Neural crest cell (in vitro differentiated cells): ENCODE measurements at places on chromosomes 5 and 9. TPM values are rescaled to one million over a fixed set of nuclear protein-coding genes. Genes with fewer than 3 reads are reported as not detected.

DNA sequence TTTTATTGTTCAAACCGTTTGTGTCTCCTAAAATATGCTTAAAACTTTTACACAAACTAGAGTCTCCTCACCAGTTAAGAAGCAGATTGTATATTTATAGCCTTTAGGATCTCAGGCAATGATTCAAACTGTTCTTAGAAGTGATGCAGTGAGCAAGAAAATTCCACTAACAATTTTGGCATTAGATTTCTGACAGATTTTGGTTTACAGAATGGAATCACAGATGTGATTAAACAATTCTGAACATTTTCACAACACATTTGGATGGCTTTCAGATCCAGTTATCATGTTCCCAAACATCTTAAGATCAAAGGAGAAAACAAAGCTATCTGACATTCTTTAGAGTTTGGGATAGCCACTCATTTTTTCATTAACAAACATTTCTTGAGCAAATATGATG is 181.7 kb upstream of the RIOK2 start:
- H3K4me3 ChIP-seq = no peak overlapping the region
- H3K36me3 ChIP-seq = peaks cover 6% of the 10 kb centered on the region
- H3K27ac ChIP-seq = no peak overlapping the region
- DNase-seq = no peak
- no peaks in the 10 kb centered on the region for H3K4me1 ChIP-seq

GRCh38 chr9:89724659-89725058 is 119.8 kb downstream of the GADD45G start:
- H3K27me3 ChIP-seq = peaks cover 5% of the 10 kb centered on the region
- no peaks in the 10 kb centered on the region for H3K4me1 ChIP-seq
- no peaks in the 10 kb centered on the region for H3K36me3 ChIP-seq
- H3K27ac ChIP-seq = no peak overlapping the region

DNA sequence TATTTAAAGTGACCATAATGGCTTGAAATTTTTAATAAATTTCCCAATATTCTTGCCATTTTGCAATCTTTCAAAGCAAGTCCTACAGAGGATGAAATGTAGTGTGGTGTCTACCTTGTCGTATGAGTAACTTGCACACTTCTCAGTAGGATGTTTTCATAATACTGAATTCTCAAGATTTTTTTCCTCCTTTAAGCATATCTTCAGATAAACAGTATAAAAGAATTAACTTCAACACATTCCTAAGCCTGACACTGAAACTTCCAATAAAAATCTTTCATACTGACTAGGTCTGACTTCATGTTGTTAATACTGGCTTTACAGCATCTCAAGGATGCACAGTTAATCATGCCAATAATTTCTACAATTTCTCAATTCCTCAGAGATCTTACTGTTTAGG is 62.0 kb downstream of the DROSHA start:
- H3K4me1 ChIP-seq = peaks cover 3% of the 10 kb centered on the region
- H3K36me3 ChIP-seq = peaks cover 32% of the 10 kb centered on the region
- H3K4me3 ChIP-seq = no peak overlapping the region

C5orf52 gene
- not detected in 2 replicates for total RNA-seq

KIF24 gene
- 12.3 and 13.8 TPM in 2 replicates for total RNA-seq

STING1 gene
- total RNA-seq = 0.23 and 0.49 TPM in 2 replicates

SURF6 gene
- 22.4 and 23.9 TPM in 2 replicates for total RNA-seq
